Stimulated activated effector memory CD8-positive, alpha-beta T cell treated with anti-CD3 and anti-CD28 coated beads, Interleukin-12 subunit alpha, Interleukin-12 subunit beta, amount 100 ng/mL, for 72 hours (primary cell): ENCODE measurements at places on chromosomes 3 and 15.

DNA sequence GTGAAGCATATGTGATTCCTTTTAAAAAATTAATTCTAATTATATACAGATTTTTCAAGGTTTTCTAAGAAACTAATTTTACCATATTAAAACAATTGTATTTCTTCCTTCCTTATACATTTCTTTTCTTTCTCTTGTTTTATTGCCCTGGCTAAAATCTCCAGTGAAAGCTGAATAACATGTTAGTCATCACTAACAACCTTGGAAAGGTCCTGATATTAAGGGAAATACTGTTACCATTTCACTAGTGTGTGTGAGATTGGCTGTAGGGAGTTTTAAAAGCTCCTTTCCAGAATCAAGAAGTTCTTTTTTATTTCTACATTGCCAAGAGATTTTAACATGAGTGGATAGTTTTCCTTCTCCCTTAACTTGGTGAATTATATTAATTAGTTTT lies 229.7 kb upstream of the EIF1B start:
- no peak for DNase-seq

GRCh38 chr15:44501768-44502366 lies 35.1 kb upstream of the EIF3J start:
- no peak for DNase-seq

GRCh38 chr3:99128725-99129505 lies 227.4 kb upstream of the DCBLD2 start:
- no peak for DNase-seq

GRCh38 chr3:176896640-176897039 lies 300.6 kb downstream of the TBL1XR1 start:
- DNase-seq: no peak

GRCh38 chr3:193865339-193865738 lies 270.6 kb upstream of the HES1 start:
- DNase-seq: no peak

DNA sequence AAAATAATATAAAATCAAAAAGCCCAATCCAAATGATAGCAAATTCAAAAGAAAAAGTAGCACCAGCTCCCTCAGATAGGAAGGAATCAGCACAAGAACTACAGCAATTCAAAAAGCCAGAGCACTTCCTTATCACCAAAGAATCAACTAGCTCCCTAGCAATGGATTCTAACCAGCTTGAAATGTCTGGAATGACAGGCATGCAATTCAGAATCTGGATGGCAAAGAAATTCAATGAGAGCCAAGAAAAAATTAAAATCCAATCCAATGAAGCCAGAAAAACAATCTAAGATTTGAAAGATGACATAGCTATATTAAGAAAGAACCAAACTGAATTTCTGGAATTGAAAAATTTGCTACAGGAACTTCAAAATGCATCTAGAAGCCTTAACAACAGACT lies 1334.4 kb upstream of the ALCAM start:
- no peak for DNase-seq

DNA sequence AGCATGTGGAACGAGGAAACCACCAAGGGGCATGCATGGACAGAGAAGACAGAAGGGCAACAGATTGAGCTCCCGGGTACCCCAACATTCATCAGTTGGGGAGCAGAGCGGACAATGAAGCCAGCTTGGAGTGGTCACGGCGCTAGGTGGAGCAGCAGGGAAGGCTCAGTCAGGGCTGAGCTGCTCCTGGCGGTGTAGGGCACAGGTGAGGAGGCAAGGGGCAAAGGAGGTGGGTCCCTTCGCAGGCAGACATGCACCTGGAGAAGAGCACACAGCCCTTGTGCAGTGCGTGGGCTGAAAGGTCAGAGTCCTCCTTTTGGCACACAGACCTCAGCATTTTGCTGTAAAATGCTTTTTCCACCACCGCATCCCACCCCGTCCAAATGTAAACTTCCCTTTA lies 90.0 kb upstream of the SLC6A6 start:
- no peak for DNase-seq

GRCh38 chr15:51080286-51080685 lies 14.4 kb downstream of the TNFAIP8L3 start:
- no peak for DNase-seq

GRCh38 chr15:50238255-50238654 lies 27.3 kb downstream of the HDC start:
- no peak for DNase-seq

GRCh38 chr3:8441969-8442559 lies 59.6 kb upstream of the LMCD1 start:
- DNase-seq: no peak

- peak; percentile 45 for DNase-seq
Measured at GRCh38 chr3:13710251-13710650, 161.3 kb downstream of the FBLN2 start.

- DNase-seq: no peak
Measured at GRCh38 chr3:160986069-160986468, 119.1 kb downstream of the B3GALNT1 start.

DNA sequence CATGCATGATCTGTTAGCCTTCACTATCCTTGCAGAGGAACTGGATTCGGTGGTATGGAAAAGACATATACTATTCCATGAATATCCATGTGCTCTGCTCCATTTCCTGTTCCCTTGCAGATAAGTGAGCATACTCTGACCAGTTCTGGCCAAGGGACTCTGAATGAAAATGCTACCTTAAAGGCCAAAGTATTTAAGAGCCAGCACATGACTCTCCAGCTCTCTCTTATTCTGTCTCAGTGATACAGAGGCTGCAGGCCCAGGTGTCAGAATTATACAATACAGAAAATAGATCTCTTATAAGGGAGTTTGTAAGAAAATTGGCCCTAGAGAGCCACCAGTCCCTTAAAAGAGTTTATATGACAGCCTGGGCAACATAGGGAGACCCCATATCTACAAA lies 779.7 kb upstream of the CFAP20DC start:
- DNase-seq: no peak
